T-helper 2 cell treated with Interferon-gamma antibody and Interleukin-4, amounts not matched to agents 5 μg/mL and 100 μg/mL, for 36 hours (primary cell): ENCODE measurements at places on chromosomes 12 and 14.

GRCh38 chr12:25186788-25187402, 8.1 kb downstream of the DNAI7 start:
- no peak for DNase-seq

GRCh38 chr12:89597770-89598169, 71.9 kb upstream of the POC1B start:
- DNase-seq = no peak

DNA sequence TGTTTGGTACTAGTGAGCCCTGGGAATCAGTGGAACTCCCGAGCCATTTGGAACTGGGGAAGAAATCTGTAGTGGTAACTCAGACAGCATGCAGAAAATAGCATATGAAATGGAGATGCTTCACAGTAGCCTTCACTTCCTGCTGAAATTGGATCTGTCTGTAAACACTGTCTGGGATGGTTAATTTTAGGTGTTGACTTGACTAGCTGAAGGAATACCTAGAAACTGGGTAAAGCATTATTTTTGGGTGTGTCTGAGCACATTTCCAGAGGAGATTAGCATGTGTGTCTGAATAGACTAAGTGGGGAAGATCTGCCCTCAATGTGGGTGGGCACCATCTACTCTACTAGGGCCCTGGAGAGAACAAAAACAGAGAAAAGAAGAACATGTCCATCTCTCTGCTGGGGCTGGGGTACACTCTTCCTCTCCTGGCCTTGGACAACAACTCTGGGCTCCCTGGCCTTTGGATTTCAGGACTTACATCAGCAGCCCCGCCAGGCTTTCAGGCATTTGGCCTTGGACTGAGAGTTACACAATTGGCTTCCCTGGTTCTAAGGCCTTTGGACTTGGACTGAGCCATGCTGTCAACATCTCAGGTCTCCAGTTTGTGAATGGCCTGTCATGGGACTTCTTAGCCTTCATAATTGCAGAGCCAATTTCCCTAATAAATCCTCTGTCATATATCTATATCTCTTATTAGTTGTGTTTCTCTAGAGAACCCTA, 14.0 kb upstream of the CRADD start:
- DNase-seq = no peak

DNA sequence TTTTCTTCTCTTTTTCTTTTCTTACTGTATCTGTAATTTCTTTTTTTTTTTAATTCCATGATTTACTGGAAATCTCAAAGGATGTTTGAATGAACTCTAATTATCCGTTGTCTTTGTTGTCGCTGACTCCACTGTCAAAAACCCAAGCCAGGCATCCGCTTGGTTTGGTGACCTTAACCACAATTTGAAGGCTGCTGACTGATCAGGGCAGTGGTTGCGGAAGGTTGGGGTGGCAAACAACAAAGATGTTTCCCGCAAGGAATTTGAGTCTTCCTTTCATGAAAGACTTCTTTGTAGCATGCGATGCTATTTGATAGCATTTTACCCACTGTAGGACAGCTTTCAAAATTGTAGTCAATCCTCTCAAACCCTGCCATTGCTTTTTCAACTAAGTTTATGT, 1013.8 kb downstream of the DIO2 start:
- no peak for DNase-seq

- DNase-seq = no peak
These were observed 170.9 kb downstream of the DUSP6 start for GRCh38 chr12:89181271-89181920.

DNA sequence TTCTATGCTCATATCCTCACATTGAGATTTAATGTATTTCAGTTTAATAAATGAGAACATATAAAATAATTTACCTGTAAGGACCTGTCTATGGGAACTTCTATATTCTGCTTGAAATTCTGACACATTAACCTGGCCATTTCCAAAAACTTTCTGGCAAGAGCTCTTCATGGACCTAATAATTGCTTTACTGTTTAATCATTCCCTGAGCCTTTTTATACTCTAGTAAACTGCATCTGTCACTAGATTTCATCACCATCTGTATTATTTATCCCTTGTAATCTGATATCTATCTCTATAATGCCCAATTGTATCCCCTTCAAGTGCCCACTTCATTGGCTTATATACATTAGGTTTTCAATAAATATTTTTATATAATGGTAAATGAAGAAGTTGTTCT, 327.7 kb downstream of the RAD51B start:
- no peak for DNase-seq

DNA sequence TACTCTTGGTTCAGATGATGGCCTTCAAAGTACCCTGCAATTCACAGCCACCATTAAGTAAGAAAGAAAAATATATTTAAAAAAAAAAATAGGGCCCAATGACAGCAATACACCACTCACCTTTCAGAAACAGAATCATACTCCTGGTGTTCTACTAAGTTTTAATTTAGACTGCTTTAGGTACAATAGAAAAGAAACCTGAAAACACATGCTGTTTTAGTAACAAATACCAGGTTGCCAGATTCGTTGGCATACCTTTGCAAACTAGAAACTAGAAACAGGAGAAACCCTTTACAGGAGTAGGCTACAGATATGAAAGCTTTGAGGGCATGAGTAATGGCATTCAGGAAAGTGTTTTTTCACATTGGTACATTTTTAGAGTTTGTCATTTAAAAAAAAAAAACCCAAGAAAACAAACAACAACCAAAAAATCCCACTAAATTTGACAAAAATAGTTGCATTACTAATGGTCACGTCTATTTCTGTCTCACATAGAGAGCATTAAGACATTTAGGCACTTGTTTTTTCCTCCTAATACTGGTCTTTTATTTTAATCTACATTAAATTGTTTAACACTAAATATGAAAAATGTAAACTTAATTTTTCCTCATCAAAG, 4.0 kb downstream of the SIX1 start:
- DNase-seq = no peak

GRCh38 chr12:111201036-111201435, 167.9 kb downstream of the PHETA1 start:
- DNase-seq = no peak

DNA sequence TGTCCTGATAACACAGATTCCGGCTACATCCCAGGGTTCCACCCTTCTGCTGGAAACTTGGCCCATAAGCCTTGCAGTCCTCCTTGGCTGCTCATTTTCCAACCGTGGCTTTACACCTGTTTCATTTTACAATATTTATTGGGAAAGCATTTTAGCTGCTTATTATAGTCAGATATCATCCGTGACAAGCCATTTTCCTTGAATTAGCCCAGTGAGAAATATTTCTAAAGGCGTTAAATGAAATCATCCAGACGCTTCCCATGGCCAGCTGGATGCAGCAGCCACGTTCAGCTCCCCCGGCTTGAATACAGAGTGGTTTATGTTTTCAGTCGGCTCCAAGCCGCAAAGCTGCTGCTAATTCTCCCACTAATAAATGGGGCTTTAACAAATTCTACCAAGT, 245.0 kb upstream of the PELI2 start:
- DNase-seq = no peak

- DNase-seq = no peak
These were observed 154.8 kb downstream of the PRKCH start for GRCh38 chr14:61476105-61476753.

DNA sequence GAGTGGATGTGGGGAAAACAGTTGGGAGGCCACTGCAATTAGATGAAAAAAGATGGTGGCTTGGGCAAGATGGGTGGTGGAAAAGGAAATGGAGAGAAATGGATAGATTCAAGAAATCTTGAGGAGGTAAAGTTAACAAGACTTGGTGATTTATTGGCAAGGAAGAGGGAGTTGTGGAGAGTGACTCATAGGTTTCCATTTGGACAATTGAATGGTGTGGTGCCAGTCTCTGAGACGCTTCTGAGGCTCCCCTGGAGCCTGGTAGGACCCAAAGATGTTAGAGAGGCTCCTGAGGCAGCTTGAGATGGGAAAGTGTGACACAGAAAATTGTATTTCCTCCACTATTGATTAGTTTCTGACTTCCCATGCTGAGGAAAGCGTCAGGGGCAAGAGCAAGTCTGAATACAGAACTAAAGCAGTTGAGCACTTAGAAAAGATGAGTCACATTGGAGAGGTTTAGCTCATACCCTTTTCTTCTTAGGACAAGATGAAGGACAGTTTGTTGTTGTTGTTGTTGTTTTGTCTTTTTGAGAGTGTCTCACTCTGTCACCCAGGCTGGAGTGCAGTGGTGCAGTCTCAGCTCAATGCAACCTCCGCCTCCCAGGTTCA, 4.5 kb downstream of the PRPF40B start:
- DNase-seq = no peak

GRCh38 chr14:38080696-38081095, 127.0 kb upstream of the SSTR1 start:
- DNase-seq = no peak

GRCh38 chr14:95303552-95303951, 16.2 kb downstream of the CLMN start:
- no peak for DNase-seq

DNA sequence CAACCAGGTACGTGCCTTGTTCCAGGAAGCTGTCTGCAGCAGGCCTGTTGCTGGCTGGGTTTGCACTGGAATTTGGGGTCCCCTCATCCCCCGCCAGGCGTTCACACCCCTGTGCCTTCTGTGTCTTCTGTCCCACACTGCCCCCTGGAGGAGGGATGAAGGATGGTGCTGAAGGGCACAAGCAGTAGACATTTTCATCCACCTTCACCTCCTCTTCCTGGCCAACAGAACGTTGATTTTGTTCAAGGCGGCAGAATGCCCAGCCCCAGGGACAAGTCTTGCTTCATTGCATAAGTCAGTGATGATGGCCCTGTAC, 122.1 kb downstream of the CALM1 start:
- DNase-seq = peak; percentile 10

DNA sequence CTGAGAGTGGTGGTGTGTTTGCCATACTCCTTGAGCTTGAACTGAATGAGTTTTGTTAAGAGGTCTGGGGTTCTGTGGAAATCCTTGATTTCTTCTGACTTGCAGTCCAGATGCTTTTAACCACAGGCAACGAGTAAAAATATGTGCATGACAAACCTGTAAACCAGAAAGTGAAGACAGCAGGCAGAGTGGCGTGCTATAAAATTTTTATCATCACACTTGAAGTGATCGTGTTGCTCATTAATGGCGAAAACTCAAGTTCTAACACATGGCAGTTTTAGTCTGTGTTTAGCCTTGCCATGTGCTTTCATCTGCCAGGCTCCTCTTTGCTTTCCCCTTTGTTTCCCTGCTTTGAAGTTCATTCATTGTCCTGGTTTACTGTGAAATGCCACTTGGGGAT, 28.0 kb downstream of the TXNRD1 start:
- no peak for DNase-seq

- DNase-seq = no peak
These were observed 173.3 kb downstream of the PPM1H start for GRCh38 chr12:62761658-62762057.

GRCh38 chr14:84029720-84030119, 1500.2 kb upstream of the FLRT2 start:
- no peak for DNase-seq

- DNase-seq = no peak
These were observed 72.4 kb downstream of the TTC7B start for GRCh38 chr14:90743826-90744225.

GRCh38 chr14:61929651-61930050, 167.4 kb downstream of the SNAPC1 start:
- no peak for DNase-seq

- DNase-seq = no peak
These were observed 1.5 kb downstream of the FRMD6 start for GRCh38 chr14:51653079-51653774.
